ENCODE measurements at places on chromosomes 12 and 14.
A peak's percentile ranks its signal among the peaks of the same experiment; 100 is the strongest.

- peak; percentile 84 for DNase-seq
These were observed 119.3 kb downstream of the LMNTD1 start for GRCh38 chr12:25433581-25434325.

DNA sequence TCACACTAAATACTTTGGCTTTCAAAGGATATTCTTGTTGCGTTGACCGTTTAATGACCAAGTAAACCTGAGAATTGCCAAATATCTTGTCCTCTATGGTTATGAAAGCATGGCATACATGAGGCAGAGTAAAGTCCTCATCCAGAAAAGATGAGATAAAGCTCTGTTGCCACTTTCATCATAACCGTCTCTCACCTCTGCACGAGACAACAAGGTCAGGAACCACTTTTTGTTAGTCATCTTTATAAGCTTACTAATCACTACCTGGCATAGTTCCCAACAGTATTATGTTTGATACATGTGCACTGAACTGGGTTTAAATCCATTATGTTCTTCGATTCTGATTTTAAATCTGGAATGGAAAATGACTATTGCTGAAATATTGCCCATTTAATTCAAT is 31.3 kb downstream of the PTPRB start:
- peak; percentile 54 for DNase-seq

DNA sequence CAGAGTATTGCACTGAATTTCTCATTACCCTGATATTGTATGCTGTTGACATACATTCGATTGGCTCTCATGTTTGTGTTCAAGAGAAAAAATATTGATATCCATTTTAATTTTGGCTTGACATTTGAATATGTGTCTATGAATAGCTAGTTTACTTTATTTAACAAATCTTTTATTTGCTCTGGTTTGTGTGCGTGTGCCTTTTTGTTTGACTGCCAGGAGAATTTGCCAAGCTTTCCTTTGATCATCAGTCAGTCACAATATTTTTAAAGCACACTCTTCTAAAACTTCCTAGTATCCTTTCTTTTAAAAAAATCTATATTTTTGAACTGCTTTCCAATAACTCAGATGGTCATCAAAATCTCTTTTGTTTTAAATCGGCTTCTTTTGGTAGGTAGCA is 179.3 kb upstream of the FLRT2 start:
- no peak for DNase-seq

DNA sequence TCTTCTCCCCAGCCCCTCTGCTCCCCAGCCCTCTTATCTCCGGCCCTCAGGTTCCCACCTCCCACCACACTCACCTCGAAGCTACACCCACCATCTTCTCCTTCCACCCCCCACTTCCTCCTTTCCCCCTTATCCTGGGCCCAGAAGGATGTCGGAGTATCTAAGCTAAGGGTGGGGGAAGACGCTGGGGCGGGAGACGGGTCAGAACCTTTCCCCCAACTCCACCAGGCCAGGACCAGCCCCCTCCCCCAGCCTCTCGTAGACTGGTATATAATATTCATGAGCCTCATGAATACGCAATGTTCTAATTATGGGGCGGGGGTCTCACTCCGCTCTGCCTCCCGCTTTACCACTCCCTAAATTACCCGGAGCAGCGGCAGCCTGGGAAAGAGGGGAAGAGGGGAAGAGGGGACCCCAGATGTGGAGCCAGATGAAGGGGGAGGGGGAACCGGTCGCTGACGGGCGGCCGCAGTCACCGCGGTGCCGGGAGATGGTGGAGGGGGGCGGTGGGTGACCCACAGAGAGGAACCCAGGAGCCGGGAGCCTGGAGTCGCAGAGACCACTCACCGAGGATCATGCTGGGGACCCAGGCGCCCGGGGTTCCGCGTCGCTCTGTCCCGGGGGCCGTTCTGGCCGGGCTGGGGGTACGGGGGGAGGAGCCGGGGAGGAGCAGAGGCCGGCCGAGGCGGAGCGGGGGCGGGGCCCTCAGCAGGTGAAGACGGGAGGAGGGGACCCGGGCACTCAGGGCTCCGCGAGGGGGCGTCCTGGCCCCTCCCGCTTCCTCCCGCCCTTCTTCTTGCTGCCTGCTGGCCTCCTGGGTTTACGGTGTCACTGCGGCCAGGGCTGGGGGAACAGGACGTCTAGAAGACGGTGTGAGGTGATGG is 6.4 kb upstream of the ZNF385A start:
- no peak for DNase-seq

DNA sequence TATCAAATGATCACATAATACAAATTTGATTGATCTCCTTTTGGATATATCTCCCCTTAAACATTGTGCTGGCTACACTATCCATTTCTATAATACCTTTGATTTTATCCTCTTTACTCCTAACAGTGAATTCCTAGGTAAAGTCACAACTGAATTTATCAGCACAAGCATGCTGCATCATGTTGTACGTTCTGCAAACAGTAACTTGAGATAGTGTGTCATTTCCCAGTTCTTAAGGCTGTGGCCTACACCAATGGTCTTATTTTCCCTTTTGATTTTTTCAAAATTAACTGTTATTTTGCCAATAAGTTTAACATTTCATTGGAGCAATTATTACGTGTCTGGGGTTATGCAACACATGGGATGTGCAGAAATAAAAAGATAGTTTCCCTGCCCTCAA is 24.8 kb downstream of the PRKCH start:
- DNase-seq: no peak

All from astrocyte (in vitro differentiated cells and primary cell).